ENCODE measurements at places on chromosomes 4 and X. TPM values are rescaled to one million over a fixed set of nuclear protein-coding genes. Genes with fewer than 3 reads are reported as not detected.
A peak's percentile ranks its signal among the peaks of the same experiment; 100 is the strongest.

Gene GLRA2
- 0.10 TPM for polyA plus RNA-seq

- DNase-seq = no peak
Measured at GRCh38 chr4:134537701-134538100, 336.1 kb upstream of the PABPC4L start.

Gene MAOB
- polyA plus RNA-seq = 0.98 TPM

DNA sequence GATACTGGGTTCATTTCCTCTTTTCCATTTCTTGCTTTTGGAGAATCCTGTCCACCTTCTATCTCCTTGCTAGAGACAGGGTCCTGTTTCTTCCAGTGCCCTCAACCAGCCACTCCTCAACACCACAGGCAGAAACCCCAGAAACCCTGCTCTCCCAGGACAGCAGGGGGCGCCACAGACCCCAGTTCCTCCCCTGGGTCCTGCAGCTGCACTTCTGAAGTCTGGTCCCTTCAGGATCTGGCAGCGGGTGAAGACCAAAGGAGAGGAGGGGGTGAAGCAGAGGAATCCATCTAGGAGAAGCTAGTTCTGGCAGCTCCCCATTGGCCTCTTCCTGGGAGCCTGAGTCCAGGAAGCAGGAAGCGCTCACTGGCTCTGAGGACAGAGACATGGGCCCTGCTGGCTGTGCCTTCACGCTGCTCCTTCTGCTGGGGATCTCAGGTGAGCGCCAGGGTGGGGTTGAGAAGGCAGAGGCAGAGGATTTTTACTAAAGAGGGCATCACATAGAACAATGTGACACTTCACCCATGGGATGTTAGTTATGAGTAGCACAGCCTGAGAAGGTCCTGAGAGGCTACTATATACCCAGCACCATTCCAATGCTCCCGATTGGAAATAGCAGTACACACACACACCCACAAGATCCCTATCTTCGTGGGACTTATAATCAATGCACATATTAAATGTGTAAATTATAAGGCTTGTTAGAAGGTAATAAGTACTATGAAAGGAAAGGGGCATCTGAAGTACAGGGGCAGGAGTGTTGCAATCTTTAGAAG, at the start of gene PRSS48:
Gene PRSS48 (plus strand): TSS at position 375 of the 776 bp plus-strand sequence. CDS start 12 bp downstream, at position 387.
- DNase-seq = peak; percentile 26

Gene PRIMPOL
- 24.2 TPM for polyA plus RNA-seq

GRCh38 chrX:33194876-33195433, 16.4 kb downstream of the DMD start:
- DNase-seq = peak; percentile 33

All from muscle of leg (tissue), 16 donors.